ENCODE measurements at places on chromosomes 6 and 20.

DNA sequence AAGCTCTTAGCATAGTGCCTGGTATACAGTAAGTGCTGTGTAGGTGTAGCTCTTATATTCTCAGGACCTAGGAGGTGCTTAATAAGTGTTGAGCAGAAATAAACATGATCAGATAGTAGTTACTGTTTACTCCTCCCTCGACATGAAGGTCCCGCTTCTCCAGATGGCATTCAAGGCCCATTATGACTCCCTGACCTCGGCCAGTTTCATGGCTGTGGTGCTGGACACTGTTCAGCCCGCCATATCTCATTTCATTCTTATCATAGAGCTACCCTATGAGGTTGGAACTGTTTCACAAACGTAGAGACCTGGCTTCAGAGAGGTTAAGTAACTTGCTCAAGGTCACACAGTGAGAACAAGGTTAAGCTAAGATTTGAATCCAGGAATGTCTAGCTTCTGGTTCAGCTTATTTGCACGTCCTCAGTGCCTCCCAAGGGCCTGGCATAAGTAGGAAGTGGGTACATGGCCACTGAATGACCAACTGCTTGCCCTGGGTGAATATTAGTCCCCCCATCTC is 39.0 kb downstream of the CD40 start:
- DNase-seq = no peak

DNA sequence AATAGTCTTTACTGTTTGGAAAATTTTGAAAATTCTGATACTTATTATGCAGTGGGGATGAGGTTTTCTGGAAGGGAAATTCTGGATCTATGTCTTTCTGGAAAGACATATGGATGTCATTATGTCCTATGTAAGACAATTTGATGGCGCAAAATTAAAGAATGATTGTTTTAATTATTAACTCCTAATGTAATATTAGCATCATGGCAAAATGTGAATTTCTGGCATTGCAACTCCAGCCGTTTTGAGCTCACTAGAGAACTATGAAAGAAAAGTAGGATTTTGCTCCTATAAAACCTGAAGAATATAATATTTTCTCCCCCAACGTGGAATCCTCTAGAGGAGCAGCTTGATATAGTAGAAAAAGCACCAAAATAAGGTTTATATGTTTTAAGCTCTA is 243.2 kb downstream of the RFPL4B start:
- peak; percentile 43 for DNase-seq

- DNase-seq = no peak
These were observed 84.0 kb upstream of the SMLR1 start for GRCh38 chr6:130743175-130743574.

DNA sequence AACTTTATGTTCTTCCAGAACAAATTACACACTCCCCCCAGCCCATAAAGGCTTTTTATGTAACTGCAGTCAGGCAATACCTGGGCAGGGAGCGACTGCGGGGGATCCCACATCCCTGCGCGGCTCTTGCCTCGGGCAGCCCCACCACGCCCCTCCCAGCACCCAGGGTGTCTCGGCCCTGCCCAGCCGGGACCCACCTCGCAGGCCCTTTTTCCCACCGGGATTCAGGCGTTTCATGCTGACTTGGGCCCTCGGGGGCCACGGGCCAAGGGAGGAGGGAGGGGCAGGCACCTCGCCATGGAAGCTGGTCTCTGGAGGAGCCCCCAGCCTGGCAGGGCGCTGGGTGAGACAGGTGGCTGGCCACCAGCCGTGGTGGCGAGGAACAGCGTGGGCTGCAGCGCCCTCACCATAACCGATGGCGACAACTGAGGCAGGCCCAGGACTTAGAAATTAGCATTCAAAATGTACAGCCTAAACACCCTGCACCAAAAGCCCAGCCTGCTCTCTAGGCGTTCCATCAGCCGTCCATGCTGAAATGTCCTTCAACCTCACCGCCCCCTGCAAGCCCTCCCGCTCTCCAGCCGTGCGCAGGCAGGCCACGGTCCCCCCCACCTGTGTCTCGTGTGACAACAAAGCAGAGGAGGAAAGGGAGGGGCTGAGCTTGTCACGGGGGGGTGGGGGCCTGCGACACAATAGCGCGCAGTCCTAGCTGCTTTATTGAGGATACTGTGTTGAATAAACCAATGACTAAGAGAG is 15.1 kb upstream of the FOXC1 start:
- no peak for DNase-seq

GRCh38 chr6:100185615-100186014 is 191.6 kb upstream of the MCHR2 start:
- no peak for DNase-seq

DNA sequence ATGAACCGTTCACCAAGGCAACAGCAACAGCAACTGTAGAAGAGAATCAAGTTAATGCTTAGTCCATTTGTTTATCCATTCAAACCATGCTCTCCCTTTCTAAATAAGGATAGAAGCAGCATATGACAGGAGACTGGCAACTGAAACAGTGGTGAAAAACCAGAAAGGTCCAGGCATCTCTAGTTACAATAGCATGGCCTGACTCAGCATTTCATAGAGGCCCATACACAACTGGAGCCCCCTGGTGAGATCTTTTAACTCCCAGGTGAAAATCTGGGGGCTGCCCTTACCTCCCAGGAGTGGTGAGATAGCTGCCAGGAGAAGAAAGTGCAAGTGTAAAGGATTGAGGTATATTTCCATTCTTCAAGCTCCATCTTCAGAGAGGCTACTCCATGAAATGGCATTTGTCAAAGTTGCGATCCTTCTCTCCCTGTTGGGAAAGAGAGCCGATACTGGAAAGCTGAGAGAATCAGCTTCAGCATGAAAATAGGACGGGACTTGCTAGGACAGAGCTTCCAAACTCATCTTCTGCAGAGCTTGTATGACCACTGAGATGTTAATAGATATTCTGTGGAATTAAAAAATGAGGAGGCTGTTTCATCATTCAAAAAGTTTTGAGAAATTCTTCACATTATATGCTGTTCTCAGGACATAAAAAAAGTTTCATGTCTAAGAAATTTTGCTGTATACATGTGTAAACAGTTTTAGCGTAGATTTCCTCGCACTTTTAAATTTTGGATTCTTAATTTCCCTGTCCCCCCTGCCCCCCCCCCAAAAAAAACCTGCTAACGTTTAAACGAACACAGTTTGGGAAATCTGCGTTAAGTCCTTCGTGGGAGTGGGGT is 10.9 kb upstream of the SLC2A12 start:
- no peak for DNase-seq

- DNase-seq = peak; percentile 70
These were observed 1.7 kb downstream of the SOD2 start for GRCh38 chr6:159691133-159691962.

DNA sequence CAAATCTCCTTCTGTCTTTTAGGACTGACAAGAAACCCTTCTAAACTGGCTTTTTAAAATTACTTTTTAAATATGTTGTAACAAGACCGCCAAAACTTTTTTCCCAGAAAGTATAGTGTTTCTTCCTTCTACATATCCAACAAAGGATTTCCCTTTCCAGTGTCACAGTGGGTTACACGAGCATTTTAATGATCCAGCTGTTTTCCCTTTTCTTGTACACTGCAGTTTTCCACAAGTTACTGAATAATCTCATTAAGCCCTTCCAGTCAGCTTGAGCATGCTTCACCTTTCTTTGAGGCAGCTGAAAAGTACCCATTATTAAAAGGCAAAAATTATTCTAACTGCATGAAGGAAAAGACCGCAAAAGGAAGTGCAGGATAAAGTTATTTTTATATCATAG is 48.6 kb downstream of the CD24 start:
- DNase-seq = no peak

GRCh38 chr6:72078096-72078495 is 191.7 kb downstream of the RIMS1 start:
- no peak for DNase-seq

- DNase-seq = no peak
These were observed 36.6 kb upstream of the HIVEP1 start for GRCh38 chr6:11975353-11975977.

GRCh38 chr6:127946388-127946787 is 45.5 kb upstream of the THEMIS start:
- no peak for DNase-seq

DNA sequence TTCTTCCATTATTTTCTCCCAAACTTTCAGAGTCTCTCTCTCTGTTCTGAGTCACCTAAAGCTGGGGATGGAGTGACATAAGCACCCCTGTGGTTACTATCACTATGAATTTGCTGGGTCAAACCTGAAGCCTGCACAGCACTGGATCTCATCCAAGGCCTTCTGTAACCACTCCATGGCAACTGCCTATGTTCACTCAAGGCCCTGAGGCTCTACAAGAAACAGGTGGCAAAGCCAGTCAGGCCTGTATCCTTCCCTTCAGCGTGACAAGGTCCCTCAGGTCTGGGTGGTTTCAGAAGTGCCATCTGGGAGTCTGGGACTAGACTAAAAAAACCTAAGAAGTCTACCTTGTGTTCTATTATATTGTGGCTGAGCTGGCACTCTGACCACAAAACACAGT is 1278.8 kb upstream of the EYS start:
- no peak for DNase-seq

GRCh38 chr20:49832632-49833327 is 20.2 kb downstream of the SLC9A8 start:
- no peak for DNase-seq

- DNase-seq = no peak
These were observed 159.8 kb upstream of the CDH4 start for GRCh38 chr20:61092251-61092650.

DNA sequence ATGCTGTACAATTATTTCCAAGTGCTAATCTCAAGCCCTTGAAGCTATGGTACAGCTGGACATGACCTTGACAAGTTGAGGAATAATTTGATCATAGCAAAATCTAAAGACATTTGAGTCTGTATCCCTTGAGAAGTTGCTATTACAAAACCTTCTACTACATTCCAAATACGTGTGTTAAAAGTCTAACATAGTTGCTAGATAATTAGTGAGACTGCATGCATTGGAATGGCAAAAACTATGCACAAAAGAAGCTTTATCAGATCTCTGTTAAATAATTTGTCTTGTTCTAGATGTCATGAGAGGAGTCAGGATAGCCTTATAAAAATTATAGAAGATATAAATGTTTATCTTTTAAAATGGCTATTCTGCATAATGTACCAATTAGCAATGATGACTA is 127.8 kb downstream of the GJA1 start:
- no peak for DNase-seq

- no peak for DNase-seq
These were observed 56.8 kb downstream of the PRL start for GRCh38 chr6:22240025-22240424.

DNA sequence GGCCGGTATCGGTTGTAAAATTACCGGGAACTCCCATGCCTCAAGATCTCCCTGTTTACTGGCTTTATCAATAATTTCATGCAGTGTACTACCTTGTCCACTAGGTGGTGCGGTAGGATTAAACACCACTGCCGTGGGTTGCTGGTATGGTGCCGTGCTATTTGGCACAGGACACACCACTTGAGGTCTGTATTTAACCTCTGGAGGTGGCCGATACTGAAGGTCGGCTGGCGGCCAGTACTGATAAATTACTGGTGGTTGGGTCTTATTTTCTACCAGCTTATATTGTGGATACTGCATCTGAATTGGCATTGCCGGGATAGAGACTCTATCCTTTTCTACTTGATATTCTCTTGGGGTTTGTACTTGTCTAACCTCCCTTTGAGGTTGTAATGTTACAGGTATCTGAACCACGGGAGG is 14.3 kb upstream of the PTCRA start:
- DNase-seq = peak; percentile 78

DNA sequence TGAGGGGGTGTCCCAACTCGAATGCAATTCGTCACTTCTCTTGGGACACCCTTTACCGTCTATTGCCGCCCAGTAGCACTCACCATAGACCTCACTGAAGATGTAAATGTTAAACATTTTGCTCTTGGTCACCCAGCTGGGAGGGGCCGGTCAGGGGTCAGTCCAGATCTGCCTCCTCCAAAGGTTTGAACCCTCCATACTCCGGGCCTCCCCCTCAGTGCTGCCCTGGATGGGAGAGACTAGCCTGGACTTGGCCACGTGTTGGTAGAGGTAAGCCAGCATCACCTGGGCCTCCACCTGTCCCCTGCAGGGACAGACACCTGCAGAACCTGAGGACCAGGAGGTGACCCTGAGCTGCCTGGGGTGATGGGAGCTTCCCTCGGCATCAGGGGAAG is 5.0 kb upstream of the MYT1 start:
- DNase-seq = no peak

DNA sequence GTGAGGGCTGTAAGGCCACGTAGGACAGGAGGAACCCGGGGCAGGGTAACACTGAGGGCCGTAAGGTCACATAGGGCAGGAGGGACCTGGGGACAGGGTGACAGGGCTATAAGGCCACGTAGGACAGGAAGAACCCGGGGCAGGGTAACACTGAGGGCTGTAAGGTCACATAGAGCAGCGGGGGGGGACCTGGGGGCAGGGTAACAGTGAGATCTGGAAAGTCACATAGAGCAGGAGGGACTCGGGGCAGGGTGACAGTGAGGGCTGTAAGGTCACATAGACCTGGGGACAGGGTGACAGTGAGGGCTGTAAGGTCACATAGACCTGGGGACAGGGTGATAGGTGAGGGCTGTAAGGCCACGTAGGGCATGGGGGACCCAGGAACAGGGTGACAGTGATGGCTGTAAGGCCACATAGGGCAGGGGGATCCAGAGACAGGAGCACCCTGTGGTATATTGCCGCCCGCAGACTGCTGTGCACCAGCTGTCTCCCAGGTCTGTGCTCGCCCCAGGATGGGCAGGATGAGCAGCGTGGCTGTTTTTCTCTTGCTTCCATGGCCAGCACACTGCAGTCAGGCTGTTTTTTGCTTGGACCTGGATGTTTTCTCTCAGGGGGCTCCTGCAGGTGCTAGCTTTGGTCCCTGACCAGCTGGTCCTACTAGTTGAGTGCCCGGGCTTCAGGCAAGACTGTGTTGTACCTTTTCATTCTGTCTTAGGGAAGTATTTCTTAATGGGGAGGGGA is 55.7 kb downstream of the SYTL3 start:
- no peak for DNase-seq

- DNase-seq = no peak
These were observed 420 bp upstream of the BTN2A1 start for GRCh38 chr6:26457264-26457805.

- DNase-seq = no peak
These were observed 70.4 kb upstream of the BLCAP start for GRCh38 chr20:37598100-37598543.

DNA sequence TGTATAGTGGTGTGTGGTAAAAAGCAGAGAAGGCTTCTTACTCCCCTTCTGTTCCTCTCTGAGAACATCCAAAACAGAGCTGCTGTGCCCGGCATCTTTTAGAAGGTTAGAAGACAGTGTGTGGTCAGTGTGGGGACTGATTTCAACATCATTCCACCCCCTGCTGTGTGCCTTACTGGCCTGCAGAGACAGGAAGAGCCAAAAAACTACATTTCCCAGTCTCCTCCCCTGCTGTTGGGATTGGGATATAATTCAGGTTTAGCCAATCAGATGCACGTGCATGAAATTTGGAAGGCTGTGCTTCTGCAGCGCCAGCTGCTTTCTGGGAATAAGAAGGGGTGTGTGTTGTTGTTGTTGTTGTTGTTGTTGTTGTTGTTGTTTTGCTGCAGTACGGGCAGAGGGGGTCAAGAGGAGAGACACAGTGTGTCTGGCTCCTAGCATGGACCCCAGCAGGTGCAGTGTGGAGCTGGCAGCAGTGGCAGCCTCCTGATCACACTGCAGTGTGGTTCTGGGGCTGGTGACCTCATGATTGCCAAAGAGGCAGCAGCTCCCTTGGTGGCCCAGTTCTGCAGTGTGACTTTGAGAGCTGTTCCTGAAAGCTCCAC is 74.7 kb downstream of the MRPL14 start:
- no peak for DNase-seq

- no peak for DNase-seq
These were observed 20.3 kb downstream of the GRIK2 start for GRCh38 chr6:101413773-101414172.

- DNase-seq = peak; percentile 51
These were observed 838 bp downstream of the TNFAIP3 start for GRCh38 chr6:137867685-137868509.

All from muscle of arm (tissue), 14 donors.